ENCODE measurements at places on chromosomes 3 and 15. TPM values are rescaled to one million over a fixed set of nuclear protein-coding genes. Genes with fewer than 3 reads are reported as not detected.
A peak's percentile ranks its signal among the peaks of the same experiment; 100 is the strongest.

DNA sequence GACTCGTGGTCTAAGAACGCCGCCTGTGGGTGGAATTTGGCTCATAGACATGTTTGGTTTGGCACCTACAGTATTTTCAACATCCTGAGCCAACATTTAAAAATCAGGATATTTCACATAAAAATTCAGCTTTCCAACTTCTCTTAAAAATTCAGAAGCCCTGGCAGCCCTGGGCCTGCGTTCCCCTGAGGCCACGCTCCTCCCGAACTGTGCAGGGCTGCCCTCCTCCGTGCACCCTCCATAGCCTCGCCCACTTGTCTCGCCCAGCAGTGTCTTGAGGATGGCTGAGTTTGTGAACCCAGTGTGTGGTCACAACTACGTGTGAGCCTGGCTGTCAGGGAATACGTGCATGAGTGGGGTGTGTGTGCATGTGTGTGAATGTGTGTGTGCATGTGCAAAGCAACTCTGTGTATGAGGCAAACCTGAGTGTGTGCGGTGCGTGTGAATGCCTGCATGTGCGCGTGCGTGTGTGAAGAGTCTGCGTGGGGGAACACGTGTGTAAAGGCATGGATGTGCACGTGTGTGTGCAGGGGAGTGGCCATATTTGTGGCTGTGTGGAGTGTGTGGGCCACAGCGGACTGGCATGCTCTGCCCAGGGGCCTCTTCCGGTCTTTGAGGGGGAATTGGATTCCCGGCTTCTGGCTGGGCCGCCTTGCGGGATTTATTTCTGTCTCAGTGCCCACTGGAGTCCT lies 30.9 kb downstream of the PTH1R start:
- DNase-seq, result no peak

DNA sequence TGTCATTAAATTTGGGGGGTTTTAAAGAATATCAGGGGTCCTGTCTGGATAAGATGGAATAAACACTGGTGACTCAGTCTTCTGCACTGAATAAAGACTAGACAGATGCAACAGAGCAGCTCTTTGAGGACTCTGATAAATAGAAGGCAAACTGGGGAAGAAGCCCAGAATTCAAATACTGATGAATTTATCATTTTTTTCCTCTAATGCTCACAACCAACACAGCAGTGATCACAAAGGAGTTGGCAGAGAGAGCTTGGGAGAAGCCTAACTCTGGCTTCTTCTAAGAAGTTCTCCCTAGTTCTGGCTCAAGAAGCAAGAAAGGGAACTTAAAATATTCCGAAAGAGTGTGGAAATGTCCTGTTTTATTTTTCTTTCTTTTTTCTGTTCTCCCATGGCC lies 597.8 kb downstream of the FGF12 start:
- no peak for DNase-seq

DNA sequence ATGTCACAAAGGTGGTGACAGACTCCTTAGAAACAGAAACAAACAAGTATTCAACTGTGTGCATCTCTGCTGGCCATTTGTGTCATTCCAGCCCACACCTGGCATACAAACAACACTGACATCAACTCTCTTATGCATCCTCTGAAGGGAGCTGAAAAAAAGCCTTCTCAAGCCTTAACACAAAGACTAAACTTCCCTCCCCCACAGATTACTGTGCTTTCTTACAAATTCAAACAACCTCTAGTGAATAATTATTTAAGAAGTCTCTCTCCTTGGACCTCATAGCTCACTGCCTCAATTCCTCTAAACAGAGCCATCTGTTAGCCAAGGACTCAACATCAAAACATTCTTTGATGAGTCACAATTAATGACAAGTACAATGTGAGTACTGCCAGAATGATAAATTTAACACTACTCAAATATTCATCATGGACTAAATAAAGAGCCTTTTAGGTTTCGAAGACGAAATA lies 132.1 kb downstream of the WDR76 start:
- no peak for DNase-seq

GRCh38 chr3:111338059-111338698 lies 203.8 kb upstream of the CD96 start:
- peak; percentile 70 for DNase-seq

PEX5L gene
- total RNA-seq, result not detected

DNA sequence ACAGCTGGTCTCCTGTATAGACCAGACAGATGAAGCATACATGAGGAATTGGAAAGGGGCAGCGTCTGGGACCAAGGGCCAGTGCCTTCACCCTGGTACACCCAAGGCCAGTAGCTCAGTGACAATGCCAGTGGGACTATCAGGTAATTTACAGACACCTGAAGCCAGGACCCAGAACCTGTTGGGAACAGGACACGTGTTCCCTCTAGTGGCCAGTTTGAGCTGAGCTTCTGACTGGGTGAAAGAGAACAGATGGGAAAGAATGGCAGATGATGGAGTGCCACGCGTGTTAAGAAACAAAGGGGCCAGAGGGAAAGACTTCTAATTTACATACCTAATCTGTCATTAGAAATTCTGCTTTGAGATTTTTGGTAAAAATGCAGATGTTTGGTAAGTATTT lies 5.1 kb upstream of the SLC25A38 start:
- DNase-seq, result peak; percentile 78

C2CD4A gene
- 0.27 TPM for total RNA-seq

- no peak for DNase-seq
Observed at GRCh38 chr3:172098698-172099494, 59.5 kb downstream of the FNDC3B start.

- DNase-seq, result no peak
Observed at GRCh38 chr3:156142702-156143101, 22.3 kb downstream of the KCNAB1 start.

GRCh38 chr3:48949376-48949717 lies 30.7 kb downstream of the ARIH2 start:
- no peak for DNase-seq

DNA sequence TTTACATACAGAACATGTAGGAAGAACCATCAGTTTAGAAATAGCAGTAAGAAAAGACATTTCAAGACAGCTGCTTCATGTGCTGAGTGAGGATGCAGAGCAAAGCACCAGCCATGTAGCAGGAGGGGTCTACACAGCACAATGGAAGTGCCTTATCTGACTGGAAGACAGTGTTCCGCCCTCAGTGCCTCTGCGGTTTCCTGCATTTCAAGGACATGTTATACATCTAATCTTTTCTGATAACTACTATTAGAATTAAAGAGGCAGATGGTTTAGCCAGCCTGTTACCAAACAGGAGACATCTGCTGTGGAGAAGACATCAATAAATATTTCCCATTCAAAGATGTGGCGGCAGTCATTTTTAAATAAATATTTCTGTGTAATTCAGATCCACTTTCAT lies 10.6 kb downstream of the LSG1 start:
- DNase-seq, result no peak

GABRG3 gene
- not detected for total RNA-seq

DNA sequence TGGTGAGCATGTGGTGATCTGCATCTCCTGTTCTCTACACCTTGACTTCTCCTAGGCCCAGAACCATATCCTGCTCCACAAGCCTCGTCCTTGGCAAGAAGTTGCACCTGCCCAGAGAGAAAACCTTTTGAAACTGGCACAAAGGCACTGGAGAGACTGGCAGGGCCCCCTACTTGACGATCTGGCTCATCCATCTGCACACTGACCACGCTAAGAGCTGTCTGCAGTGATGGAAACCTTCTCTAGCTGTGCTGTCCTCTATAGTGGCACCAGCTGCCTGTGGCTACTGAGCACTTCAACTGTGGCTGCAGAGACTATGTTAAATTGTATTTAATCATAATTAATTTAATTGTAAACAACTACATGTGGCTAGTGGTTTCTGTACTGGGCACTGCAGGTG lies 26.2 kb upstream of the SRP14 start:
- no peak for DNase-seq

DNA sequence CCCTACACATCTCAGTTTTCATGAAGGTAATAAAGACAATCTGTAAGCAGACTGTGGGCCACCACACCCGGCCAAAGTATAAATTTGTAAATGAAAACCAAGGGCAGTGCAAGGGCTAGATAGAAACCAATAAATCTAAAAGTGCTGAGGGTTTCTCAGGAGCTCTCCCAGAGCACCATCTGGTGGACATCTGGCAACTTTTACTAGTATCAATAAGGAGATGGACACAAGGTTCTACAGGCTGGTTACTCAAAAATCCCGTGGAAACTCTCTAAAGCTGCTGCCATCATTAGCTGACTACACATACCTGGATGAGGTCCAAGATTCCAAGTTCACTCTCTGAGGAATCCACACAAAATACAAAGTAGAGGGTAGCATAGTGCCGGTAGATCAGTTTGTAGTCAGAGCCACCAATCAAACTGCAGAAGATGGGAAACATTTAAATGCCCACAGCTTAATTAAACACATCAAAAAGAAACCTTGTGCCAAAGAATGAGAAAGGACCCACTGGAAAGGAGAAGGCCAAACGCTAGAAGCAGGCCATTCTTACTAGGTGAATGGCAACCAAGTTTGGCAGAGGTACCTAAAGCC lies 5.5 kb downstream of the AP3S2 start:
- DNase-seq, result no peak

CD200R1 gene
- total RNA-seq, result 1.1 TPM

GOLGA8J gene
- total RNA-seq, result not detected

RAD54L2 gene
- 24.5 TPM for total RNA-seq

CELSR3 gene
- 5.1 TPM for total RNA-seq

TMEM87A gene
- 28.4 TPM for total RNA-seq

DNA sequence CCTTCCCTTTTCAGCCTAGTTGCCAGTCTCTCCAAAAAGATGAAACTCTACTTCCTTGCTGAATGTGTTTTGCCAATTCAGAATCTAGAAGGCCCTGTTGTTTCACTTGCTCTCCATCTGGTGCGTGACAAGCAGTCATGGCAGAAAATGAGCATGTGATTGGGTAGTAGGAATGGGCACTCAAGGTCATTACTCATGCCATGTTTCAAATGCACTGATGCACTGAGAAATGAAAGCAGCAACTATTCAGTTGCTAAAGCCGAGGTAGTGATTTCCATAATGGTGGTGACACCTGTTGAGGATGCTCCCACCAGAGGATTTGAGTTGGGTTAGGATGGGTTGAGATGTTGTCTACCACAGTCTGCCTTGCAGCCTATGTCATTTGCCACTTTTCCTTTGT lies 12.7 kb downstream of the ZBTB38 start:
- DNase-seq, result no peak

GRCh38 chr3:195895861-195896360 lies 12.4 kb downstream of the TNK2 start:
- DNase-seq, result peak; percentile 73

GOLGA8M gene
- not detected for total RNA-seq

All from activated naive CD4-positive, alpha-beta T cell treated with anti-CD3 and anti-CD28 coated beads for 36 hours (primary cell).